ENCODE measurements at places on chromosomes 13 and 19.

DNA sequence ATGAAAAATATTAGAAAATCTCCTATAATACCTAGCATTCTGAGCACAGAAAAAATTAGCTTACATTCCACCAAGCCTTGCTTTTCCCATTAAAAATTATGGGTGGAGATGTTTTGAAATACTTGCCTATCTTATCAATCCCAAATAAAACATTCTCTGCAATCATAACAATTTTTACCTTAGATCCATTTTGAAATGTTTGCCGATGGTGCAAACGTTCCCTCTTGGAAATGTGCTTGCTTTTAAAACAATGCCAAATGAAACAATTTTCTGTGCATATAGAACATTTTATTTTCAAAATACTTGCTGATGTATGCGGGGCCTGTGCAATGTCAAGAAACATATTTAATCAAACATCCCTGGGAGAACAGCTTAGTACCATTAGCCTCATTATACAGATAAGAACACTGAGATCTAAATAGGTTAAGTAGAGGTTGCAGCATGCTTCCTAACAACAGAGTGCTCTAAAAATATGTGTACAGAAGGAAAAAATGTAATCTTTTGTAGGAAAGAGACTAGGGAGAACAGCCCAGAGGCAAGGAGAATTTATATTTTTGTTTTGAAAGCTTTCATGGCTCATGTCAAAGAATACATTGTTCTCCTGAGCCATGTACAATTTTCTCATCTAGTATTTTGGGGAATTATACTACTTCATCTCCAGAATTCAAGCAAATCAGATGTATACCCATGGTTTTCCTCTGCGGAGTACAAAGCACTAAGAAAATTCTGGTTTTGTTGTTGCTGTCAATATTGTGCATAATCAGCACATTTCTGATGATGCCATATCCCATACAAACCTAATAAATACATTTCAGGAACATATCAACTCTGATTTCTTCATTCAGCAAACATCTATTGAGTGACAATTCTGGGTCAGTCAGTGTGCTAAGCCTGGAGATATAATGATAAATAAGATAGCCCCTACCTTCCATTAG is 25.9 kb upstream of the FNDC3A start:
- DNase-seq = no peak

DNA sequence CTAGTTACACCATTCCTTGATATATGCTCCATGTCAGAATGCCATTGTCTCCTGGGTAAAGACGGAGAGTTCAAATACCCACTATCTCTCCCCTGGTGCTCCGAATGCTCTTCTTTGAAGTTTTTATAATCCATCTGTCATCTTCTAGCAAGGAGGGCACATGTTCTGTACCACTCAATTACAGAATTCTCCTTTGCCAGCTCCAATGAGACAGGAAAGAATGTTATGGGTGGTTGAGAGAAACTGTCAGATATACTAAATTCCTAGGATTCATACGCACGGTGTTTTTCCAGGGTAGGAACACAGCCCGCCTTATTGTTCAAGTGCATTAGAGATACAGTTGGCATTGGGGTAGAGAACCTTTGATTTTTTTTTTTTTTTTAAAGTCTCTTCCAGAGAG is 118.0 kb upstream of the ZNF536 start:
- no peak for DNase-seq

GRCh38 chr19:10896851-10897526 is 25.6 kb downstream of the CARM1 start:
- DNase-seq = no peak

GRCh38 chr13:41267106-41267505 is 3.7 kb upstream of the MTRF1 start:
- DNase-seq = no peak

GRCh38 chr13:44293374-44293773 is 80.2 kb upstream of the SERP2 start:
- no peak for DNase-seq

DNA sequence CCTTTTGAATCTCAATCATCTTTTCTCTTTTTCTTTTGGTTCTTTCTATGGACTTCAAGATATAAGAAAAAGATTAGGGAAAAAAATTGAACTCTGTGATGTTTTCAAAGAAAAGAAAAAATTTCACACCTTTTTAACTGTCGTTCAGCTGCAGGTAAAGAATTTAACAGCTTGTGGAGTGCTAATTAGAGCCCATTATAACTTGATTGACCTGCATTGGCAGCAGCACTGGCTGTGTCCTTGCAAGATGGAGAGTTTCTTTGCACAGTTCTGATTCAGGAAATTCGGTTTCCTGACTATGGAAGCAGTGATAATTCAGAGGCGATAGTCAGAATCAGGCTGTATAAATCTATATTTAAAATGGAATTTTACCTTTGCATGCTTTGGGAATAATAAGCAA is 183.2 kb upstream of the DACH1 start:
- DNase-seq = no peak

DNA sequence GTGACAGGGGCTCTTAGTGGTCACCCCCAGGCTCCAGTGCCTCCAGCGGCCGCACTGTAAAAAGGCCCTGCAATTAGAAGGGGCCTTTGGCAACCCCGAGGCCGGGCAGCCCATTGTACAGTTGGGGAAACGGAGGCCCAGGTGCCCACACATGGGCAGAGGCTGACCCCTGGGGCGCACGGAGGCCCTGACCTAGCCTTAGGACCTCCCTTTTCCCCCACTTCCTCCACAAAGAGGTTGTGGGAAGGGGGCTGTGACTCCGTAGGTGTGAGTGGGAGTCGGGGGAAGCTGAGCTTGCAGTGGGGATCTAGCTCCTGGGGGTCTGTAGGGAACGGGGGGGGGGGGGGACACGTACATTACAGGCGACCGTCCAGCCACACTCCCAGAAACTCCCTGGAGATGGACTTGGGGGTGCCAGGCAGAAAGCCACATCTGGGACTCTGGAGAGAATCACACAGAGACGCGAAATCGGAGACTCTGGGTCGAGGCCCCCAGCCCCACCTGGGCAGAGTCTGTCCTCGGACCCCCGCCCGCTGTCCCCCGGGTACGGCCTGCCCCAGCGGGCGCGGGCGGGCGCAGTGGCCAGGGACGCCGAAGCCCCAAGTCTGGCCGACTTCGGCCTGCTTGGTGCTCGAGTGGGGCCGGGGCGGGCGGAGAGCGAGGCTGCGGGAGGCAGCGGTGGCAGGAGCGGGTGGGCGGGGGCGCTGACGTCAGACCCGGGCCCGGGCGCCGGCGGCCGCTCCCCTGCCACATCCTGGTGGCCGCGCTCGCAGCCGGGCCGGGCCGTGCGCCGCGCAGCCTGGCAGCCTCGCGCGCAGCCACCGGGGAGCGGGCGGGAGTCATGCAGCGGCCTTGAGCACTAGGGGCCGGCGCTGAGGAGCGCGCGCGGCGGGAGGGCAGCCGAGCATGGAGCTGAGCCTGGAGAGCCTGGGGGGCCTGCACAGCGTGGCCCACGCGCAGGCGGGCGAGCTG is at the start of gene ONECUT3:
Gene ONECUT3, plus strand, starts transcription at position 750 of the 972 bp plus-strand sequence. Its CDS starts 157 bp downstream, at position 907.
- no peak for DNase-seq

All from GM06990 (cell line).